ENCODE measurements at places on chromosomes 1 and 21.

- no peak for DNase-seq
Measured at GRCh38 chr1:213249395-213249794, 198.4 kb downstream of the RPS6KC1 start.

GRCh38 chr1:72278461-72278860, 3.9 kb downstream of the NEGR1 start:
- no peak for DNase-seq

- peak; percentile 18 for DNase-seq
Measured at GRCh38 chr1:31985430-31985829, 28.2 kb upstream of the KHDRBS1 start.

- no peak for DNase-seq
Measured at GRCh38 chr1:112722601-112723510, 7.7 kb upstream of the PPM1J start.

DNA sequence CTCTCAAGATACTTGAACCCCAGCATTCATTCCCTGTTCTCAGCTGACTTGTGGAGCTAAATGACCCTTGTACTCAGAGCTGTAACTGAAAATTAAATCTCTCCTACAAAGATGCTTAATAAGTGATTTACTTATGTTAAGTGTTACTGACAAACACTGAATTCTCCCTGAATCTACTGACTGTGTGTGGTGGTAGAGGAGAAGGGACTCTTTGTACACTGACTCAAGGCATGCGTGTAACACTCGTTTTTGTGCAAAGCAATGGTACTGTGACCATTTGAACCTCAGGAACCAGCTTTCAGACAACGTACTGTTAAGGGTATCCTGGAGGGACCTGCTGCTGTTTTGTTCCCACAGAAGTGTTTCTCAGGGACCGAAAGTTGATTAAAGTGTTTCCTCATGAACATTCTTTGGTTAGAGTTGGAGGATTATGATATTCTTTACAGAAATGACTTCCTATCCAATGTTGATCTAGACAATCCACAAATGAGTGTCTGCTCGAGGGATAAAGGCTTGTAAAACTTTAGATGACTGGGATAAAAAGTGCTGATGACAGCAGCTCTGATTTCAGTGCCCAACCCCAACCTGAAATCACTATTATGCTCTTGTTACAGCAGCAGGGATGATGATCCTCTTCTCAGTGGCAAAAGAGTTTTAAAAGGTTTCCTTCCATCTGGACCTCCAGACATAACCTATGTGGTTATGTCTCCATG, 12.8 kb downstream of the RGL1 start:
- peak; percentile 26 for DNase-seq

DNA sequence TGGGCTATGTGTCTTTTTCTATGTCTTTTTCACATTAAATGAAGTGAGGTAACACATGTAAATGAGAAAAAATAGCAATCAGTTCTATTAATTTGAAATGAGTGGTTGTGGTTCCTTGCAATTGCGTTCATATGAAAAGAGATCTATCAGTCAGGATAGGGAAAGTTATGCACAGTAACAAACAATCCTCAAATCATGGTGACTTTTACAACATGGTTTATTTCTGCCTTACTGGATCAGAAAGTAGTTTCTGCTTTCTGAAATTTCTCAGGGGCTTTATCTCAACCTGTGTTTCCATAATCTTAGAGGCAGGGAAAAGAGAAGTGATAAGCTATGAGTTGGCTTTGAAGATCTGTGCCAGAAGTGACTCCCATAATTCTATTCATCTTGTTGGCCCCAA, 39.0 kb downstream of the DOP1B start:
- DNase-seq: no peak

DNA sequence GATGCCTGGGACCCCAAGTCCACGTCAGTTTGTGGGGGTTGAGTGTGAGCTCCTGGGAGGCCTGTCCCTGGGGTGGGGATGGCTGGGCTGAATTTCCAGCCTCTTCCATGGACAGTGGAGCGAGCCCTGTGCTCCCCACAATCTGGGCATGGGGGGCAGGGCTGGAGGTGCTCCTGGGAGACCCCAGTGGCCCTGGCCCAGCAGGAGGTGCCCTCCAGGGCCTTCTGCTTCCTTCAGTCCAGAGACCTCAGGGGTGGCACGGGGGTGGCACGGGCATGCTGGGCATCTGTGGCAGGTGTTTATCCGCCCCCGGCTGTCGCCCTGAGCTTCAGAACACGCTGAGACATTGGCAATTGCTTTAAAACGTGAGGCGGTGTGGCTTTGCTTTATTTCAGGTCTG, 40.9 kb downstream of the MORN1 start:
- no peak for DNase-seq

DNA sequence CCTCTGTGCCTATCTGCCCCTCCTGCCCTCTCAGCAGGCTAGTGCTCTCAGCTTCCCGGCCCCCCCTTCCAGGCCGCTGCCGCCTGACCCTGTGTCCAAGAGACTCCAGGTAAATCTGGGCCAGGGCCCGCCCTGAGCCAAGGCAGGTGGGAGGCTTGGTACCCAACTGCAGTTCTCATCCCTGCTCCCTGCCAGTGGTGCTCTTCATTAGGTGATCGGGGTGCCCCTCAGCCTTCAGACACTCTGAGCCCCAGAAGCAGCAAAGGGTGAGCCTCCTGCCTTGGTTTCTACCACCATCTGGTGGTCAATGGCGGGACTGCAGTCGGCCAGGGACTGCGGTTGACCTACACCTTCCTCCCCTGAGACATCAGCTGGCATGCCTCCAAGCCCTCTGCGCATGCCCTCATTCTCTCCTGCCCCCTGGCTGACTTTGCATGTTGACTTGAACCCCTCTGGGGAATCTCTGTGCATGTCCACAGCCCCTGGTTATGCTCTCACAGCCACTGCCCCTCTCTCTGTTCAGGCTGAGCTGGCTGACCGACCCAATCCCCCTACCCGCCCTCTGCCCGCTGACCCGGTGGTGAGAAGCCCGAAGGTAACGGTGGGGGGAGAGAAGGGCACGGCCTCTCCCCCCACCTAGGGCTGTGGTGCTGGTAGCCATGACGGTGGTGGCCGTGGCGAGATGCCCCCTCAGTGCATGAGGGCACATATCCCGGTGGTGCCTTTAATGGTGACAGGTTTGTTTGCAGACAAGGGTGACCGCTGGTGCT, 2.0 kb upstream of the EFNA4 start:
- peak; percentile 73 for DNase-seq

DNA sequence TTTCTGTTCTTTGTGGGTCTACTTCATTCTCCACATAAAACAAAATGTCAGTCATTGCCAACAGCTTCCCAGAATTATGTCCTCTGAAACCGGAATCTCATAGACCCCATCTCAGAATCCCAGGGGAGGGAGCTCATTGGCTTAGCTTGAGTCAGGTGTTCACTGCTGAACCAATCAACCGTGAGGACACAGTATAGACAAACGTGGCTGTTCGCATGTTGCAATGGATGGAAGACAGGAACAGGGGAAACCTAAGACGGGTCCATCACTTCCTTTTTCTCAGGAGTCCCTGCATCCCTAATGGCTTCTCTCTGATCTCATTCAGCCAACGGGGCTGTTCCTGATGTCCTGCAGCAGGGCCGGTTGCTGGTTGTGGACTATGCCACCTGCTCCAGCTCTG, 9.1 kb downstream of the CELA2A start:
- no peak for DNase-seq

DNA sequence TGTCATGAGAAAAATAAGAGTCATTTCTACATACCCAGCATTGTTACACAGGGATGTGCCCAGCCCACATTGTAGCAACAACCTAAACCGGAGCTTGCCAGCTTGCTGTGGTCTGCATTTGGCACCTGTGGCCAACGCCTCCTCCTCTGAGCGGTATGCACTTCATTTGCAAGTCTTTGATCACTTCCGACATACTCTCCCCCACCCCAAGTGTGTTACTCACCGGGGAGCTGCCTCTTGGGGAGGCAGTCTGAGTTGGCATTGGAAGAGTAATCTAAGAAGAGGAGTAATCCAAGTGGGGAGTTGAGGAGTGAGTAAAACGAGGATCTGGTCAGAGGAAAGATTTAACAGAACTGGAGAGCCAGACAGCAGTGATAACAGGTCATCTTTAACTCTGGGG, 3.8 kb downstream of the BCL9 start:
- DNase-seq: peak; percentile 19

DNA sequence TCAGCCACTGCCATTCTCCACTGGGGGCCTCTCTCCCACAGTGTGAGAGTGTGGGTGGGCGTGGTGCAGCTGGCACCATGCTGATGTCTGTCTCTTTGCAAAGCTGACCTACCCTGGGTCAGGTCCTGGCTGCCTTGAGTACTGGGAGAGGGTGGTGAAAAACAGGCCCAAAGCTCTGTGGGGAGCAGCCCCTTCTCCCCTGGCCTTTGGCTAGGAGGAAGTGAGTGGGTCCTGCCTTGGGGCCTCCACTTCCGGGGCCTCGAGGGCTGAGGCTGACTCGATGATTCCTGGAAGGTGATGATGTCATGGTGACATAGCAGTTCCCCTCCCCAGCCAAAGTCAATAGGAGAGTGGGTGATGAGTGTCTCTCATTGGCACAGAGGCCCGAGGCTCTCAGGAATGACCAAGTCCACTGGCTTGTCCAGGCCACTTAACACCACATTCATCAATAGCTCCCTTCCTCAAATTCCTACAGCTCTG, 53.0 kb downstream of the IER5 start:
- no peak for DNase-seq
